Progenitor cell of endocrine pancreas (in vitro differentiated cells): ENCODE measurements at places on chromosomes 3 and 15.

DNA sequence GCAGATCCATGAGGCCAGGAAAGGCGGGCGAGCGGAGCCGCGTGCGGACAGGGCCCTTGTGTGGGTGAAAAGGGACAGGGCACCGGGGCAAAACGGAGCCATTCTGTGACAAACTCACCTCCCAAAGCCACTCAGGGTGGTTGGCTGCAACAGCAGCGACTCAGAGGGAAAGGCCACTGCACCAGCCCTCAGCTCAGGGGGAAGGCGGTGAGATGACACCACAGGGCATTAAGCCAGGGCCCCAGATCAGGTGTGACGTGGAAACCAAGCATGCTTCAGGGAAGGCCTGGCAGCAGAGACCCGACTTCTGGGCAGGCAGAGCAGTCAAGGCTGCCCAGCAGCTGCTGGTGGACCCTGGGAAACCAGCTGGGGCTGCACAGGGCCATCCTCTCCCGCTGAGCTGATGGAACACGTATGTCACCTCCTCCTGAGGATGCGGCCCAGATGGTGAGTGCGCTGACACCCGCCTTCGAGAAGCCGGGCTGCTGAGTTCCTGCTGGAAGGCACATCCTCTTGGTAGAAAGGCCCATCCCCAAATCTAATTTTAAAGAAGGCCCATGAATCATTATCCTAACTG, 82.3 kb downstream of the CHSY1 start:
- DNase-seq = no peak

DNA sequence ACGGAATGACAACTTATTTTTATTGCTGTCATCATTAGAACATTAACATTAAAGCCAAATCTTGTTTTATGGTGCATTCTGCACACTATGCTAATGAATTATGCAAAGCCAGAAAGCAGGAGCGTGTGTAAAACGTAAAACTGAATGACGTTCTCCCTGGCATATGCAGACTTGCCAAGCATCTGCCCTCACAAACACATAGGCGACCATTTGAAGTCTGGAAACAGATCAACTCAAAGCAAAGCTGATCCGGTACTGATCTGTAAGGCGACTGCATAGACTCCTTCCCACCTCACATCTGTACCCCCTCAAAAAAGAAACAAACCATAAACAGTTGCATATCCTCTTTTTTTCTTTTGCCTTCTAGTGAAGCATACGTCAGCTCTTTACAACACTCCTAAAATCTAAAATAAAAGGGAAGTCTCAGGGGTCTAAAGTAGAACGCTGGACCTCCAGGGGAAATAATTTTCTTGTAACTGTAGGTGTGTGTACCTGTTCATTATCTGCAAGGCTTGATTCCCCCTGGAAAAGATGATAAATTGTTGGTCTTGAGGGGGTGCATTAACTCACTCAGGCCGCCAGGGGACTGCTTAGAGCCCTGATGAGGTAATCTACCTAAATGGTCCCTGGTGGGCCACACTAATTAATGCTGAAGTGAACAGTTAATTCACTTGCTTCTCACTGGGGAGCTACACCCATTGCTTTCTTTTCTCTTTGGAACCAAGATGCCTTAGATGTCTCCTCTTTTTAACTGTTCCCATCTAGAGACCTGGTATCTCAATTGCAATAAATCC, 231.4 kb downstream of the CDIN1 start:
- DNase-seq = no peak

GRCh38 chr3:113136071-113136470, 75.3 kb upstream of the BOC start:
- no peak for DNase-seq

DNA sequence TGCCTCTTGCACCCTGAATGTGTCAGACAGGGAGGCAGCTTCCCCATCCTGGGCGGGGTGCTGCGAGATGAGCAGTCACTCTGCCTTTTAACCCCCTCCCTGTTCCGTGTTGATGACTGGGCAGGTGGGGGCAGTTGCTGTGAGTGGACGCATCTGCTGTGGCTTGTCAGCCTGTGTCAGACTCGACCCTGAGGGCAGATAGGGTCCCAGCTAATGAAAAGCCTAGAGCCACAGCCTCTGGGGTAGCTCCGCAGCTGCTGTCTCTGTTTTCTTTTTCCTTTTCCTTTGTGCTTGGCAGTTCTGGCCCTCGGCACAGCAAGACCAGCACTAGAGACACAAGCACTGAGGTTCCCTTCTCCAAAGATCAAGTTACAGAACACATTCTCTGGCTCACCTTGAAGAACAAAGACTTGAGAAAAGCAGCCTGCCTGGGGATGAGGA, 43.0 kb upstream of the GLCE start:
- DNase-seq = no peak

GRCh38 chr3:11187681-11188080, 33.4 kb downstream of the HRH1 start:
- DNase-seq = no peak

- no peak for DNase-seq
These were observed 382.8 kb upstream of the CFAP20DC start for GRCh38 chr3:59432665-59433064.

DNA sequence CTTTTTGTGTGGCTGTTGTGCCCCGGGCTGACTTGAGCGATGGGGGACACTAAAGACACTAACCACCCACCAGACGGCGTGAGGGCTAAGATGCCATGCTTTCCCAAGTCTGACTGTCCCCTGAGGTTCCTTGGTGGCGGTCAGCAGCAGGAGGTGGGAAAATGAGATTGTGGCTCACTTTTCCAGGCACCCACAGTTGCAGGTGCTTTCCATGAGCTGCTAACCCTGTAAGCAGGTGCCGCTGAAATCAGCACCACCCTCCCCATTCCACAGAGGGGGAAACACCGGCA, 17.7 kb downstream of the PRR23E start:
- DNase-seq = no peak

DNA sequence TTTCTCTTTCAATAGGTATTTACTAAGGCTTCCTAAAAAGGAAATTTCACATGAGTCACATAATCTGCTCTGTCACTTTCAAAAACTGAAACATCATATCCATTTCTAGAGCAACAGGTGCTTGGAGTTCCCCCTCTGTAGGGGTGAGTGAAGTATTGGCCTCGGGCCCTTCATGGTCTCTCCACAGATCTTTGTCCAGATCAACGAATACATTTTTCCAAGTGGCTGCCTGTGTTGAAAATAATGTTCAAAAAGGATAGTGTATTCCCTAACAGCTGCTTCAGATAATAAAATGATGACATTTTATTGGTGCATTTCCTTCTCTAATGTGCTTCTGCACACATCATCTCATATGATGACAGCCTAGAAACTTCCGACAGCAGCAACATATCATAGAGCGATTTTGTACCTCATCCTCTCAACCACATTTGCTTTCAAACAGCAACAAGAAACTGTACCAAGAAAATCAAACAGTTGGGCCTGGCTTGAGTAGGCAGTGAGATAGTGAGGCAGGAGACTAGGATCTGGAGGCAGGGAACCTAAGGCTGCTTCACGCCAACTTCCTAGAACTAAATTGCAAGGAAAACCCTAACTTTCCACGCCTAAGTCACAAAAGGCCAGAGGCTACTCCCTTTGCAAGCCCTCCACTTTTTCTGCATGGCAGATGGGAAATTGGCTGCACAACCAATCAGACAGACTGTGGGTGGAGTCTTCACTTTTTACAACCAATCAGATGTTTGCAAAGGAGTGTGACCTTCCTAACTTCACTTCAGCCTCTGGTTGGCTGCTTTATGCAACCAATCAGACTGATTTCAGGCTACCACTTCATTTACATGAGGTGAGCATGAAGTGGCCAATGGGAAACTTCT, 340.2 kb downstream of the LRRC3B start:
- no peak for DNase-seq

- no peak for DNase-seq
These were observed 16.5 kb upstream of the PLOD2 start for GRCh38 chr3:146177519-146177918.
